Endothelial cell of coronary artery (primary cell): ENCODE measurements at places on chromosomes 12 and 14. TPM values are rescaled to one million over a fixed set of nuclear protein-coding genes. Genes with fewer than 3 reads are reported as not detected.

SCAF11 gene
- 42.9 and 54.8 TPM in 2 replicates for total RNA-seq

RAB2B gene
- 24.5 and 27.8 TPM in 2 replicates for total RNA-seq

KCNC2 gene
- total RNA-seq: not detected in 2 replicates

P3H3 gene
- 57.4 and 81.5 TPM in 2 replicates for total RNA-seq

CCDC196 gene
- total RNA-seq: not detected in 2 replicates

TMCC3 gene
- 18.3 and 30.9 TPM in 2 replicates for total RNA-seq

PXN gene
- 50.7 and 66.5 TPM in 2 replicates for total RNA-seq

GYS2 gene
- total RNA-seq: not detected in 2 replicates
